Skin of body (tissue), 3 donors: ENCODE measurements at places on chromosomes 13 and 19. TPM values are rescaled to one million over a fixed set of nuclear protein-coding genes. Genes with fewer than 3 reads are reported as not detected.

NFKBIB gene
- 5.0 TPM for total RNA-seq

ADGRE1 gene
- 0.79 TPM for total RNA-seq

C19orf44 gene
- 2.9 TPM for total RNA-seq

MYO1F gene
- total RNA-seq, result 12.0 TPM

ZNF492 gene
- total RNA-seq, result 1.6 TPM
